ENCODE measurements at places on chromosomes 1 and 21. TPM values are rescaled to one million over a fixed set of nuclear protein-coding genes. Genes with fewer than 3 reads are reported as not detected.

DNA sequence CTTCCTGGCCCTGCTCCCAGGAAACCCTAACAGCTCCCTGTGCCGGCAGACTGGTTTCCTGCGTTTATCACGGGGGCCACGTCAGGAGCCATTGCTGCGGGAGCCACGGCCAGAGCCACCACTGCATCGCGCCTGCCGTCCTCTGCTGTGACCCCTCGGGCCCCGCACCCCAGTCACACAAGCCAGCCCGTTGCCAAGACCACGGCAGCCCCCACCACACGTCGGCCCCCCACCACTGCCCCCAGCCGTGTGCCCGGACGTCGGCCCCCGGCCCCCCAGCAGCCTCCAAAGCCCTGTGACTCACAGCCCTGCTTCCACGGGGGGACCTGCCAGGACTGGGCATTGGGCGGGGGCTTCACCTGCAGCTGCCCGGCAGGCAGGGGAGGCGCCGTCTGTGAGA lies 26.1 kb downstream of the RNF223 start:
- H3K36me3 ChIP-seq, result peaks cover 15% of the 10 kb centered on the region
- no peak overlapping the region for H3K27ac ChIP-seq
- no peaks in the 10 kb centered on the region for H3K4me1 ChIP-seq
- no peak for DNase-seq
- no peaks in the 10 kb centered on the region for H3K27me3 ChIP-seq
- H3K4me3 ChIP-seq, result no peak overlapping the region

DNA sequence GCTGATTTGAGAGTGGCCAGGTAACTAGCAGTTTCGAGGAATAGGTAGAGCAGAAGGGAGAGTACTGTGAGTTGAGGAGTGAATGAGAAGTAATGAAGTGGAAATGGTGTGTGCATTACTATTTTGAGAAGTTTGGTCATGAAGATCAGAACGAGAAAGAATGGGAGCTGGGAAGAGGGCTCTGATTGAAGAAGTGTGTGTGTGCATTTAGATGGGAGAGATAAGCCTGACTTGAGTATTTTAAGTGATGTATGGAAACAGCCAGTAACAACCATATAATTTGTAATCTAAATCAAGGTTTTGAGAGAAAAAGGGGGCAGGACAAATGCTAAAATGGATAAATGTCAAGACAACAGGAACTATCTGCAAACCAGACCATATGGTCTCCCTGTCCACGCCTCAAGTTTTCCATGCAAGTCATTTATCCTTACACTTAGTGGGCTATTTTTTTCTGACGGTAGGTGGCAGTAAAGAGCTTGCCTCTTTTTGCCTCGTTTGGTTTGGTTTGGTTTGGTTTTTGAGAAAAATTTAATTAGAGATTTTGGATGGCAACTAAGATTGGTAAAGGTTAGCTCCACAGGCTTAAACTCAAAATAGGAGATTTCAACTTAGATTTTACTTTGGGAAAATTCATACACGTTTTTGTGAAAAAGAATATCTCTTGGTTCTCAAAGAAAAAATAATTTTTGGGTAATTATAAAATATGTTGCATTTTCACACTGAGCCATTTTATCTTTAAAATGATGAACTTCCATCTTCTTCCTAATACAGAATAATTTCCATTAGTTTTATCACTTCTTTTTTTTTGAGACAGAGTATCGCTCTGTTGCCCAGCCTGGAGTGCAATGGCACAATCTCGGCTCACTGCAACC lies 9.5 kb upstream of the B3GALNT2 start:
- peak; percentile 83 for DNase-seq
- no peaks in the 10 kb centered on the region for H3K4me1 ChIP-seq
- no peak overlapping the region for H3K4me3 ChIP-seq
- H3K36me3 ChIP-seq, result no peaks in the 10 kb centered on the region
- H3K27ac ChIP-seq, result no peak overlapping the region
- H3K27me3 ChIP-seq, result no peaks in the 10 kb centered on the region

The PKP1 gene
- total RNA-seq, result 0.03 TPM

The SRM gene
- total RNA-seq, result 62.8 TPM
